ENCODE measurements at places on chromosomes 6 and 20. TPM values are rescaled to one million over a fixed set of nuclear protein-coding genes. Genes with fewer than 3 reads are reported as not detected.

Gene SULF2
- total RNA-seq: 220 TPM

Gene CAPN11
- total RNA-seq: 1.9 TPM

Gene TDRD6
- under 0.01 TPM for total RNA-seq

Gene ENPP4
- total RNA-seq: 1.4 TPM

Gene SLC2A10
- 5.4 TPM for total RNA-seq

Gene SAMD10
- 5.9 TPM for total RNA-seq

Gene TTBK1
- not detected for total RNA-seq

Gene CALHM5
- 1.4 TPM for total RNA-seq

Gene CST5
- total RNA-seq: not detected

Gene TRAPPC3L
- total RNA-seq: under 0.01 TPM

Gene TMC2
- total RNA-seq: not detected

Gene MUCL3
- not detected for total RNA-seq

Gene BCAS1
- not detected for total RNA-seq

Gene MDC1
- 4.9 TPM for total RNA-seq

Gene TSHZ2
- 0.77 TPM for total RNA-seq

Gene LTA
- not detected for total RNA-seq

Gene PPP1R18
- 25.2 TPM for total RNA-seq

Gene PRICKLE4
- 6.4 TPM for total RNA-seq

Gene RRBP1
- total RNA-seq: 41.6 TPM

Gene RAET1L
- not detected for total RNA-seq
